Activated T-cell treated with anti-CD3 and anti-CD28 coated beads for 1 hour (primary cell): ENCODE measurements at places on chromosomes 13 and 19.
A peak's percentile ranks its signal among the peaks of the same experiment; 100 is the strongest.

- DNase-seq: no peak
Measured at GRCh38 chr19:39817888-39818561, 15.9 kb downstream of the DYRK1B start.

- DNase-seq: no peak
Measured at GRCh38 chr19:39623946-39624345, 21.6 kb downstream of the LGALS13 start.

DNA sequence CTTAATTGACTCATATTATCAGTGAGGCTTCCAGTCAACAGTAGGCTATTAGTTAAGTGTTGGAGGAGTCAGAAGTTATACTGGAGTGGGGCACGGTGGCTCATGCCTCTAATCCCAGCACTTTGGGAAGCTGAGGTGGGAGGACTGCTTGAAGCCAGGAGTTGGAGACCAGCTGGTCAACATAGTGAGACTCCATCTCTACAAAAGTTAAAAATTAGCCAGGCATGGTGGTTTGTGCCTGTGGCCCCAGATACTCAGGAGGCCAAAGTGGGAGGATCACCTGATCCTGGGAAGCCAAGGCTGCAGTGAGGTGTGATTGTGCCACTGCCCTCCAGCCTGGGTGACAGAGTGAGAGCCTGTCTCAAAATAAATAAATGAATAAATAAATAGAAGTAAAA is 53.2 kb downstream of the COMP start:
- no peak for DNase-seq

DNA sequence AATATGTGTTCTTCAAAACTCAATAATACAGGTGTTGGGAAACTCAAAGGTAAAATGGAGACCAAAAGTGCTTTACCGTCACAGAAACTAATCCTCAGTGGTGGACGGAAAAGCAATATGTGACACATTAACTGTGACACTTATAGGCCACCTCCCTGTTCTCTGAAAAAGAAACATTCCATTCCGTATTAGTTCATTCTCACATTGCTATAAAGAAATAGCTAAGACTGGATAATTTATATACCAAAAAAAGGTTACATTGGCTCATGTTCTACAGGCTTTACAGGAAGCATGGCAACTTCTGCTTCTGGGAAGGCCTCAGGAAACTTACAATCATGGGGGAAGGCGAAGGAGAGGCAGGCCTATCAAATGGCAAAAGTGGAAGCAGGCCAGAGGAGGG is 435.3 kb upstream of the HTR2A start:
- DNase-seq: no peak

- DNase-seq: peak; percentile 31
Measured at GRCh38 chr19:13163609-13164342, 13.6 kb downstream of the IER2 start.

GRCh38 chr13:46687810-46688209 is 109.2 kb downstream of the ESD start:
- no peak for DNase-seq

DNA sequence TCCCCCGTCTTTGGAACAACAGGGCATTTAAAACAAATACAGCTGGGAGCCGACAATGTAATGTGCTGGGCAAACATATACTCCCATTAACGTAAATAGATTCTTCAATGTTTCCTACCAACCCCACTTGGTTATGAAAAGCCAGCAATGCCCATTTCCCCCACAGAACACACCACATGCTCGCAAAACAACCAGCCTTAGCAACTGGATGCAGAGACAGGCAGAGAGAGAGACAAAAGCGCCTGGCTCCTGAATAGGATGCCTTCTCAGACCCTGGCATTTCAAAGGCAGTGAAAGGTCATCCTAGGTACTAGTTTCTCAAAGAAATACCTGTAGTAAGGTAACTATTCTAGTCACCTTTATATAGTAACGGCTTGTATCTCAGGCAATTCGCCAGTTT is 462.9 kb downstream of the ITGBL1 start:
- no peak for DNase-seq

DNA sequence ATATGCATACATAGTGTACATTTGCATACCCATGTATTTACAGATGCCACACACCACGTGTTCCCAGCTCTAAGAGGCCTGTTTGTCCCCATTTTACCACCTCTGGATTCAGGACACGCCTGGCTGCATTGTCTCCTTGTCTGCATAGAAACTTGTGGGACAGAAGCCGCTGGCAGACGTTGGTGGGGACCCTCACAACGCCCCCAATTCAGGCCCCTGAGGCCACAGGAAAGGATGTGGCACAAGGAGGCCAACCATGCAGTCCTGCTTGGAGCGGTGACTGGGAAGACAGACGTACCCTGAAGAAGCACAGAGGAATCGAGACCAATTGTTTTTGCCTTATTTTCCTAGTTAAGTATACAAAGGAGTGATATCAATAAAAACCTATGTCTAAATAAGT is 96.1 kb downstream of the ANKRD10 start:
- no peak for DNase-seq

DNA sequence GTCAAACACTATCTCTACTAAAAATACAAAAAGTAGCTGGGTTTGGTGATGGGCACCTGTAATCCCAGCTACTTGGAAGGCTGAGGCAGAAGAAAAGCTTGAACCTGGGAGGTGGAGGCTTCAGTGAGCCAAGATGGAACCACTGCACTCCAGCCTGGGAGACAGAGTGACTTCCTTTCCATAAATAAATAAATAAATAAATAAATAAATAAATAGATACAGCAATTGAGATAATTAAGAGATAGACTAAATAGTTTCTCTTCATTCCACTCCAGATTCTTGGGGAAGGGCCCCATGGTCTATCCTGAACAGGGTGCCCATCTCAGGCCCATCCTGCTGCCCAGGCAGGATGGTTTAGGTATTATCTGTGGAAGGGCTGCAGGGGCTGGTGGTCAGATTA is 24.0 kb upstream of the FARP1 start:
- DNase-seq: no peak

DNA sequence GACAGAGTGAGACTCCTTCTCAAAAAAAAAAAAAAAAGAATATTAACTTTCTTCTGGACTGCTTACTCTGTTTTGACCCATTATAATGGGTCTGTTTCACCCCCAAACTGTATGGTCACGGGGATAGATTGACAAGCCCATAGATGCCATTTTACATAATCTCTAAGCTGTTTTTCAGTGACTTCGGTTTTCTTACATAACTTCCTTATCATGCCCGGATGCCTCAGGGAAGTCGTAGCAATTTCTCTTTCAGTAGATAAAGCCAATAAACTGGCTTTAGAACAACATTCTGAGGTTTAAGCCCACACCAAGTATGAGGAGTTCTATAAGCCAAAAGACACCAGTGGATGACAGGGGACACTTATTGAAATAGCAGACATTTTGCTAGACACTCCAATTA is 5.9 kb upstream of the ZNF254 start:
- no peak for DNase-seq

GRCh38 chr13:73832825-73833224 is 301.4 kb downstream of the KLF12 start:
- no peak for DNase-seq
